ENCODE measurements at places on chromosomes 7 and 10.

GRCh38 chr10:97270523-97271154 is 21.8 kb downstream of the ARHGAP19 start:
- DNase-seq = no peak

DNA sequence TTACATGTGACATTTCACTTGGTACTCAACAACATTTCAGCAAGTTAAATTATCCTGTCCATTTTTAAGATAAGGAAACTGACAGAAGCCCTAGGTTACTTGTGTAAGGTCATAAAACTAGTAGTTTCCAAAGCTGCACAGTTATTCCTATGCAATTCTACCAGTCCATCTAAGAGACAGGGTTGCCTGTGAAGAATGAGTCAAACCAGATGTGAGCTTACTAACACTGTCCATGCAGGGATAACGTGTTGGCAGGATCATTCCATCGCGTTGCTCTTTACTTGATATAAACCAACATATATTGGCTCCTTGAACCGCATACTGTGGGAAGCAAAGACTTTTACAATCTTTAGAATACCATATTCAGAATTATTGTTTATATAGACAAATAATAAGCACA is 280.9 kb upstream of the HGF start:
- DNase-seq = no peak

GRCh38 chr10:132516771-132517725 is 20.5 kb upstream of the INPP5A start:
- DNase-seq = peak; percentile 26

GRCh38 chr7:132545756-132546155 is 30.5 kb downstream of the PLXNA4 start:
- DNase-seq = no peak

GRCh38 chr7:93817526-93817925 is 73.0 kb downstream of the TFPI2 start:
- DNase-seq = no peak

GRCh38 chr10:92849234-92849525 is 860 bp downstream of the EXOC6 start:
- no peak for DNase-seq

GRCh38 chr7:70421319-70421718 is 710.6 kb upstream of the GALNT17 start:
- no peak for DNase-seq

DNA sequence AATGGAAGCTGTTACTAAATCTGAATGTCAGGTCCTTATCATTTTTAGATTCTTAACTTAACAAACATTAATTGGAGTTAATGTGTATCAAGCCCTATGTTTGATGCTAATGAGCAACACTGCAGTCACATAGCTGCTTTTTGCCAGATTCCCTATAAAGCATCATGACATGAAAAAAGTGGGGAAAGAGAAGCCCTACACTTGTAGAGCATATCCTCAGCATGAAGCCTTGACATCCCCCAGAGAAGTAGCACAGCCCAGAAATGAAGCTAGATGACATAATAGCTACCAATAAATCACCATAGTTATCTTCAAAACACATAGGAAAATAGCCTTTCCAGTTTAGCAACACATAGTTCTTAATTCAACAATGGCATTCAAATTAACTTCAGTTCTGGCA is 49.2 kb upstream of the CDK1 start:
- DNase-seq = no peak

- no peak for DNase-seq
Observed at GRCh38 chr7:4136501-4137110, 545.5 kb upstream of the FOXK1 start.

GRCh38 chr10:33010132-33011037 is 52.4 kb upstream of the ITGB1 start:
- DNase-seq = no peak

GRCh38 chr7:125465527-125465926 is 535.9 kb upstream of the POT1 start:
- no peak for DNase-seq
